ENCODE measurements at places on chromosomes 13 and 19.

DNA sequence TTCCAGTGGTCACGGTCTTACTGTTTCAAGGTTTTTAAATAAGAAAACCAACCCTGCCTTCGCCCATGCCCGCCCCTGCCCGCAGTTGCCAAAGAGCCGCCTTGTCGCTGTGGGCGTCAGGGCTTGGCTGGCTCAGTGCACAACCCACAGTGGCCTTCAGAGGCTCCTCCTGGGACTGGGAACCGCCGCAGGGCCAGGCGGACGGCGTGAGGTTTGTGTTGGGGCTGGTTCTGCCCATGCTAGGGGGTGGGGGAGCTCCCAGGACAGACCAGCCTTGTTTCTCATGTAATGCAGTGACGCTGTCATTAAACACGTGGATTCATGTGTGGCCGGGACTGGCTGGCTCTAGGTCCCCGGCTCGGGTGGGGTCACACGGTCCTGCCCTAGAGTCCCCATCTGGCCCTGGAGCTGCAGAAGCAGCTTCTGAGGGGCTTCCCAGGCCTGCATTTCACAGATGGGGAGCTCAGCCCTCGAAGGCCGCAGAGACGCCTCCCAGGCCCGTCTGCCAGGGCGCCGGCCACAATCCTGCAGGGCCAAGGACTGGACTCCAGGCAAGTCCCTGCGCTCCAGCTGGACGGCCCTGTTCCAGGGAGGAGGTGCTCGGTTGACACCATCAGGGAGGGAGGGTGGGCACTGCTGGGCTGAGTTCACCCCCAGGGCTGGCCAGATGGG, 2.4 kb upstream of the TEKTIP1 start:
- DNase-seq: no peak

GRCh38 chr19:17766543-17767131, 15.4 kb downstream of the FCHO1 start:
- DNase-seq: no peak

GRCh38 chr19:1274852-1275259, 474 bp upstream of the FAM174C start:
- DNase-seq: no peak

- DNase-seq: no peak
Measured at GRCh38 chr19:44796701-44797115, 12.2 kb upstream of the BCAM start.

DNA sequence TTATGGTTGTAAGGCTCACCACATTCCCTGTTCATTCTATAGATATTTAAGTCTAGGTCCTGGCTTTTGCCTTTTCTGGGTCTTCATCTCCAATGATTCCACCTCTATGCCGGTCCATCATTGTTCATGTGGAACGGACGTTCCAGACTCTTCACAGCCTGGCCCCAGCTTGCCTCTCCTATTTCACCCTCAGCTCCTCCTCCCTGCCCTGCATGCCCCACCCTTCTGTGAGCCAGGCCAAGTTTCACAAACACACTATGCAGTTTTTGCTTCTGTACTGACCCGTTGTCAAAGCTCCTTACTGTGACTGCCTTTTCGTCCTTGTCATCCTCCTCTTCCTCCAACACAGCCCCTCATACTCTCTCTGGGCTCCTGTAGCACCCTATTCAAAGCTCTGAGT, 31.3 kb downstream of the TEX26 start:
- no peak for DNase-seq

- no peak for DNase-seq
Measured at GRCh38 chr19:3028305-3029064, 595 bp downstream of the TLE2 start.

- no peak for DNase-seq
Measured at GRCh38 chr13:40336228-40337221, 329.9 kb downstream of the FOXO1 start.

DNA sequence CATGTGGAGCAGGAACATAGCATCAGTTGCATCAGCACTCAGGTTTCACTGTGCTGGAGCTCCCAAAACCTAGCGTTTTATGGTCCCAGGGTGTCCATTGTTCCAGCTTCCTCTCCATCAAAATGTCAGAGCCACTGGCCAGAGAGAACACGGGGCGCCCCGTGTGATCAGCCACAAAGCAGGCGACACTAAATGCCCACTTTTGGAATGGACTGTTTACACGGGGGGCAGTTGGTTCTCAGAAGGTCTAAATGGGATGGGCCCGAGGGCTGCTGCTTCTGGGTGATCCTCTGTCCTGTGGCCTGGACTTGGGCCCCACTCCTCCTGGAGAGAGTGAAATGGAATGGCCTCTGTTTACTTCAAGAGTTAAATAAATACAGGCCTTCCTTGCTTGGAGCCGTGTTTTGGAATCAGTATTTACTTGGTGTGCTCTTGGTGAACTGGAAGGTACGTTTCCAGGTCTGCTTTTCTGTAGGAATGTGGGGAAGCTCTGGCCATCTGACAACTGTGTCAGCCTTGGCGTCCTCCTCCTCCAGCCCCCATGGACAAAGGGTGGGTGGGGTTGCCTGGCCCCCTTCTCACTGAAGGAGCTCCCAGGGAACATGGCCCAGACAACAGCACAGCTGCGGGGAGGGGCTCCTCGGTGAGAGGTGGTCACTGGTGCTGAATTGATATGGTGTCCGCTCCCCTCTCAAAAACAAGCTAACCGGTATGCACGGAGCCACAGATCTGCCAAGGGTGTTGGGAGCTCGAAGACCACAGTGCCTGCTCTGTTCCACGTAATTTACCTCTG, 16.1 kb upstream of the MCF2L start:
- DNase-seq: no peak

DNA sequence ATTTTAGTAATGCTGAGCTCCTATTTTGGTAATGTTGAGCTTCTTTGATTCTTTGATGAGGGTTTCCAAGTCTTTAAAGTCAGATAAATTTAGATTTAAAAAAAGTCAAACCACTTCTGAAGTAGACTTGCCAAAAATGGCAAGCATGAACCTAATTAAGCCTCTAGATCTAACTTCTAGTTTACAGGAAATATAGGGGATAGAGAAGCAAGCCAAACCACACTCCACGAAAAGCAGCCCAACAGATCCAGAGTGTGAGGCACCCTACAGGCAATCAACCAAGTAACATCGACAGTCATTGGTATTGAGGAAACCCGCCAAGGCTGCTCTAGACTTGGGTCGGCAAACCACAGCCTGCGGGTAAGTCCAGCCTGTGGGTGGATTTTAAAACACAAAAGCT, 3.7 kb downstream of the GGACT start:
- no peak for DNase-seq

DNA sequence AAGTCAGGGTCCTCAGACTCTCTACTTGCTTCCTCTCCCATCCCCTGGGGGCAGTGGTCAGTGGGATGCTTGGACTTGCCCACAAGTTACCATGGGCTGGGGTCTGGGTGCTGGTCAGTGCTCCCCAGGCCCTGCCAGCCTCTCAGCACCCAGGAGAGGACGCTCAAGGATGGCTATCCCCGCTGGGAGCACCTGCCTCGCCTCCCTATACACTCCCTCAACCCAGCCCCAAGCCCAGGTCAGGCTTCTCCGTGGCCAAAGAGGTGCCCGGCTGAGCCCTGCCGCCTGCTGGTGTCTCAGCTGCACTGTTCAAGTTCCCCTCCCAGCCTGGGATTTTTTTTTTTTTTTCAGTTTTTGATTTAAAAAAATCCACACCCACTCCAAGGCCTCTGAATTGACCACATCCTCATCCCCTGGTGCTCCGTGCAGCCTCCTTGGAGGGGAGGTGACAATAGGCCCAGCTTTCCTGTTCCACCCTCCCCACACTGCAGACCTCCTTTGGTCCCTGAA, 10.8 kb downstream of the F2RL3 start:
- no peak for DNase-seq

GRCh38 chr13:31198519-31198918, 1.3 kb upstream of the B3GLCT start:
- DNase-seq: no peak

GRCh38 chr13:65679240-65679639, 1550.9 kb downstream of the PCDH9 start:
- no peak for DNase-seq

DNA sequence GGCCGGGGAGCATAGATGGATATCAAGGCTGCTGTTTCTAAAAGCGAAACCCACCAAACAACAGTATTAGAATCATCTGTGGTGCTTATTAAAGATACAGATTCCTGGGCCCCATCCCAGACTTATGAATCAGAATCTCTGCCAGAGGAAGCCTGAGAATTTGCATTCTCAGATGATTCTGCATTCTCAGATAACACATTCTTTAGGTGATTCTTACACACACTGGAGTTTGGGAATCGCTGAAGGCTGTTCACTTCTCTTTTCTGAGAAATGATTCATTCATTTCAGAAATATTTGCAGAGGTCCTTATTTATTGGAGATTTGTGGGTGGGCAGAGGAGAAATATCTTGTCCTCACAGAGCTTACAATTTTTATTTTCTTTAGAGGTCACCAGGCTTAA, 24.4 kb downstream of the ALOX5AP start:
- DNase-seq: no peak

GRCh38 chr19:45069056-45069455, 7.2 kb downstream of the ZNF296 start:
- DNase-seq: no peak

- no peak for DNase-seq
Measured at GRCh38 chr13:59861676-59862075, 302.1 kb downstream of the DIAPH3 start.

- DNase-seq: no peak
Measured at GRCh38 chr19:898663-899062, 5.4 kb downstream of the RNU6-9 start.

- peak; percentile 24 for DNase-seq
Measured at GRCh38 chr19:35592226-35592625, 6.3 kb downstream of the PMIS2 start.

GRCh38 chr13:105220881-105221280, 1314.6 kb downstream of the EFNB2 start:
- no peak for DNase-seq

- no peak for DNase-seq
Measured at GRCh38 chr13:108877300-108877699, 247.9 kb downstream of the MYO16 start.

- no peak for DNase-seq
Measured at GRCh38 chr19:33435706-33436359, 62.3 kb downstream of the CEBPG start.

DNA sequence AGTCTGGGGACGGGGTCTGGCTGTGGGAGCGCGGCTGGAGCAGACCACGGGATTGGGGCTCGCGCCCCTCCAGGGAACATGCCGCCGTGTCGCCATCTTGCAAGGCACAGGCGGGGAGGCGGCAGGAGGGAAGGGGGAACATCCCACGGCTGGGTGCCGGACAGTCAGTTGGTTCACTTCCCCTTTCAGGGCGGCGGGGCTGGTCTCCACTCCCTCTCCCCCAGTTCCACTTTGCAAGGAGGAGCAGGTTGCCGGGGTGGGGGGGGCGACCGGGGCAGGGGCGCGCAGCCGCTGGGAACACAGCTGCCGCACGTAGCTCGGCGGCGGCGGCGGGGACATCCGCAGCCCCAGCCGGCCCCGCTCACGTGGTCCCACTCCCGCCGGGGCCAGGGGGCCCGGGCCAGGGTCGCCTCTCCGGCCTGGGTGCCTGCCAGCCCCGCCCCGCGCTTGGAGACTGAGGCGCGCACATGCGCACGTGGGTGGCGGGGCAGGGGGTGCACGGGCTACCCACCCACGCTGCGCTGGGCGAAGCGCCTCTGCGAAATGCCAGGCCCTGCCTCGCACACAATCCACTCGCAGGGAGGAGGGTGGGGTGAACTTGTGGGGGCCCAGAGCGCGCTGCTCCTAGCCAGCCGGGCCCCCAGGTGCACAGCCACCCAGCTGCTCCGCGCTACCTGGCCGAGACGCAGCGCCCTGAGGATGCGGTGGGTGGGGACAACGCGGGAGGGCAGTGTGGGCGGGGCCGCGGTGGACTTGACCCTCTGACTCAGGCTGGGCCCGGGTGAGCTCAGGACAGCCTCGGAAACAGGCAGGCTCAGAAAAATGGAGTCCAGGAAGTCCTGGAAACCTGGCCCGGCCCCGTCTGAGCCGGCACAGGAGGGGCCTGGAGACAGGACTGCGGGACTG, 6.4 kb downstream of the KLF16 start:
- DNase-seq: no peak

DNA sequence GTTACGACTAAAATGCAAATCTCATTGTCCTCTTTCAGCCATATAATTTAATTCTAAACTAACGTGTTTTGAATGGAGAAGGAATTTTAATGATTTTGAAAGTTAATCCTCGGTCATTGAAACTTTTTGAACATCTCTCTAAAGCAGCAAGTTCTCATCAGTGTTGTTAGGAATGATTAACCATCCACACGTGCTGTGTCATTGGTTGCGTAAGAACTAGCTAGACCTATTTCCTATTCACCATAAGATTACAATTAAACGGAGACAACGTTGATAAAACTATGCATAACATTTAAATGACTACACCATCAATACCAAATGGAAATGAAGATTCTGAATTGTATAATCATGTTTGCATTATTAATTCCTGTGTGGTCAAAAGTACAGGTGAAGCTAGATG, 155.6 kb upstream of the IRS2 start:
- no peak for DNase-seq

DNA sequence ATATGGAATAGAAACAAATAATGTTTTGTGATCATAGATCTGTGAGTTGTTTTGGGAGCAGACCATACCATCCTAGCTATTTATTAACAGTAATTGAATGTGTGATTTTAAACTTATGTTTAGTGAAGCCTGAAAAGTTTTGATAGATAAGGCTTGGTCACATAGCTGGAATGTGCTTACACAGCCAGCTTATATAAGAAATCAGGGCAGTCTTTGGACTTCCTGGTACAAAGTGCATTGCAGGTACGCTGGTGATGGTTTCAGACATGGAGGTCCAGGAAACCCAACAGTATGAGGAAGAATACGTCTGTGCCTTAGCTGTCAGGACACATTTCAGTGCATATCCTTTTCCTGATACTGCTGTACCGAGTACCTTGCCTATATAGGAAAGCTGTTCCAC, 2316.2 kb upstream of the PCDH20 start:
- peak; percentile 7 for DNase-seq

- DNase-seq: no peak
Measured at GRCh38 chr19:29271341-29271740, 58.4 kb upstream of the UQCRFS1 start.

DNA sequence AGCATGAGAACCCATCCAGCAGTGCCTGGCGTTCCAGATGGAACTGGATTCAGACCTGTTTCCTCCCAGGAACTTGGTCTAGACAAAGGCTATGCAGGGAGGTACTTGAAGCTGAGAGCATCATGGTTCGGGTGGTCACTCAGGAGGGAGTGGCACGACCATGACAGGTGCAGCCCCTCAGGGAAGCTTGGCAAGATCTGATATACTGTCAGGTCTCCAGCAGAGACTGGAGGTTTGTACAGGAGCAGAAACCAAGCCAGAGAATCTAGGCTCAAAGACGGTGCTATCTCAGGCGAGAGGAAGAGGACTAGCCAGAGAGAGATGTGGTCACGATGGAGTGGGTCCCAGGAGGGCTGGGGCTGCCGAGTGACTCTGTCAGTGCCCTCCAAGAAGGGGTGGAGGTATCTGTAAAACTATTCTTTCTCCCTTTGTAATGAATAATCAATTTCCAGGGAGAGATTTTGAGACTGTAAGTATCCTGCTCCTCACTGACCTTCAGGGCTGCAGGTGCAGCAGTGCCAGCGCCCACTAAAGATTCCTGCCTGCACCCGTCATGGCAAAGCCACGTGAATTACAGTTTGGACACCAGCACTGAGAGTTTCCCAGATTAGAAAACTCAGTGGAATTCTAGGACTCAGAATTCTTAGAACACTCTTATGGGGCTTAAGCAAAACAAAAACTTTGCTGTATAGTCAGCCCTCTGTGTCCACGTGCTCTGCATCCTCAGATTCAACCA, 10.2 kb upstream of the DCUN1D2 start:
- no peak for DNase-seq

- peak; percentile 5 for DNase-seq
Measured at GRCh38 chr13:81872581-81872980, 1531.7 kb upstream of the SPRY2 start.

Measured in right renal pelvis (tissue), 4 donors.